Activated T-cell treated with anti-CD3 and anti-CD28 coated beads, Interleukin-2, amount 50 U/mL, for 4 hours (primary cell): ENCODE measurements at places on chromosomes 3 and 15.

DNA sequence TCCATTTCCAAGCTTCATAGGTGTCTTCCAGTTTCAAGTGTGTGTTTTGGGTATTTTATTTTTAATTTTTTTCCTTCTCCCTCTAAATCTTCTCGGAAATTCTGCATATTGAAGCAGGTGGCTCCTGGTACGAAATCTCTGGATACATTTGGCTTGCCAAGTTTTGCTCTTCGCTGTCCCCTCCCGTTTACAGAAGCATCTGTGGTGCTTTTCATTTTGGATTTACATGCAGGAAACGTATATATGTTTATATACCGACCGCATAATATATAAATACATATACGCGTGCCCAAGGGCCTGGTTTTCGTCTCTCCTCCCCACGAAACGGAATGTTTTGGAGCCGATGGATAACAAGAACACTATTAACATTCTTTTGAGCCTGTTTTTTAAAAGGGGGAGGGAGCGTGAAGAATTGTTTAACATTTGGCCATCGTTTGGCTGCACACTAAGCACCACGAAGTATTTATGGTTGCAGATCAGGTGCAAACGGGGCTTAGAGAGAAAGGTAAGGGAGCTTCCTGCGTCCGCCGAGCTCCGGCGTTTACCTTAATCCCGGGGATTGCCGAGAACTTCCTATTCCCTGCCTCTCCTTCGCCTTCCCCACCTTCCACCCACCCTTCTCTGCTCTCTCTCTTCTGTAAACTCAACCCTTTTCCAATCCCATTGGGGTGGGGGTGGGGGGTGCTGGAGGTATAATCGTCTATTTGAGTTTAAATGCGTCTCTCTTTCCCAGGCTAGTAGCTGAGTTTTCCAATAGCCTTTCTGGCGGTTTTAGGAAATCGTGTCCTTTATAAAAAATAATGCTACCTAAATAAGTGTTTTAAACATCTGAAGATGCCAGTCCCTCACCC, 1.1 kb upstream of the NLGN1 start:
- no peak for DNase-seq

GRCh38 chr3:99850608-99851007, 32.9 kb downstream of the CMSS1 start:
- no peak for DNase-seq

DNA sequence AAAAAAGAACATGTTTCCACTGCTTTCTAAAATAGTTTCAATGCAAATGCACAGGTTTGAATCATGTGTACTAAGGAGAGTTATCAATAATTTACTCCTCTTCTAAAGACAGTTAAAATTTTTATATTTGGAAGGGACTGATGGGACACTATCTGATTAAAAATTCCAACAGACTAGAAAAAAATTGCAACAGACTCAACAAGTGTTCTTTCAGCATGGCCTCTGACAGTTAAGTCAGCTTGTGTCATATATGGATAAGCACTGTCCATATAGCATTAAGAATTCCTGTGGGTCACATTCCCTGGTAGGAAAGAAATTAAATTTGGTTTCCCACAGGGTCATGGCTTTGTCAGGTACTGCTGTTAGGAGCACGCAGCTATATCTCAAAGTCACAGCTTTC, 96.8 kb downstream of the OSBPL10 start:
- no peak for DNase-seq

DNA sequence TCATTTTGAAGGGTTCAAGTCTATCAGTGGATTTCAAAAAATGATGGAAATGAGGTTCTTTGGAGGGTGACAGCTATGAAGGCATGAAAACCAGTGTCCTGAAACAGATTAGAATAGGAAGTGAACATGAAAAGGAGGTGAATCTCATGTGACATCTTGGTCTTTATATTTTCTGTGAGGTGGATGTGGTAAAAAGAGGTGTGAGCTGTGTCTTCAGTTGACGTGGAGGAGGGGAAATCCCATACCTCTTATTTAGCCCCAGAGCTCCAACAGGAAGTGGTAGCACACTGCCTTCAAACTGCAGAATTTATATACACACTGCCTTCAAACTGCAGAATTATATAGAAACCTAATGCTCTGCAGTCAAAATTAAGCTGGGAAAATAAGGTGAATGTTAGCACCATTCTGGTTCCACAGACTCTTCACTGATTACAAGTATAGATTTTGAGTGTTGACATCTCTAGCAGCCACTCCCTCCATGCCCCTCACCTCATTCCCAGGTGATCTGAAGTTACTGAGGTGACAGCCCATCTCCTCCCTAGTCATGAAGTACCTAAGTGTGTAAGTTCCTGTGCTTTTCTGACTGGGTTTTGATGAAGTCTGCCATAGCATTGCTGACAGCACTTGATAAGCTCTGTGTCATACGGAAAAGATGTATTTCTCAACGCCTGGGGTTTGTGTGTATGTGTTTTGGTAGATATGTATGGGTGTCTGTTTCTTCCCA, 2.7 kb downstream of the RAB8B start:
- DNase-seq, result peak; percentile 25

- DNase-seq, result no peak
Measured at GRCh38 chr15:69463182-69463756, 10.7 kb downstream of the RPLP1 start.

- DNase-seq, result no peak
Measured at GRCh38 chr3:153274561-153274960, 112.5 kb downstream of the RAP2B start.

GRCh38 chr3:25130724-25131520, 297.1 kb upstream of the RARB start:
- DNase-seq, result no peak

GRCh38 chr15:87628311-87628710, 628.2 kb downstream of the NTRK3 start:
- DNase-seq, result no peak

DNA sequence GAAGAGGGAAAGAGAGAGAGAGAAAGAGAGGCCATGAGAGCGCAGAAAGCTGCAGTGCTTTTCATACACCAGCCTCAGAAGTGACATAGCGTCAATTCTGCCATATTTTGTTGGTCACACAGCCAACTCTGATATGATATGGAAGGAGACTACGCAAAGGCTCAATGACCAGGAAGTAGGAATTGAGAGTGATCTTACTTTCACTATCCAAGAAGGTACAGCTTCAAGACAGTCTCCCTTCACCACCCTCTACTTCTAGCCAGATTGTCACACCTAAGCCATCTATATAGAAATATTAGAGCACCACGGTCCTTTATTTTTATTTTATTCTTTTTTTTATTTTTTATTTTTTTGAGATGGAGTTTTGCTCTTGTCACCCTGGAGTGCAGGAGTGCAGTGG, 21.1 kb downstream of the PARP15 start:
- DNase-seq, result no peak

DNA sequence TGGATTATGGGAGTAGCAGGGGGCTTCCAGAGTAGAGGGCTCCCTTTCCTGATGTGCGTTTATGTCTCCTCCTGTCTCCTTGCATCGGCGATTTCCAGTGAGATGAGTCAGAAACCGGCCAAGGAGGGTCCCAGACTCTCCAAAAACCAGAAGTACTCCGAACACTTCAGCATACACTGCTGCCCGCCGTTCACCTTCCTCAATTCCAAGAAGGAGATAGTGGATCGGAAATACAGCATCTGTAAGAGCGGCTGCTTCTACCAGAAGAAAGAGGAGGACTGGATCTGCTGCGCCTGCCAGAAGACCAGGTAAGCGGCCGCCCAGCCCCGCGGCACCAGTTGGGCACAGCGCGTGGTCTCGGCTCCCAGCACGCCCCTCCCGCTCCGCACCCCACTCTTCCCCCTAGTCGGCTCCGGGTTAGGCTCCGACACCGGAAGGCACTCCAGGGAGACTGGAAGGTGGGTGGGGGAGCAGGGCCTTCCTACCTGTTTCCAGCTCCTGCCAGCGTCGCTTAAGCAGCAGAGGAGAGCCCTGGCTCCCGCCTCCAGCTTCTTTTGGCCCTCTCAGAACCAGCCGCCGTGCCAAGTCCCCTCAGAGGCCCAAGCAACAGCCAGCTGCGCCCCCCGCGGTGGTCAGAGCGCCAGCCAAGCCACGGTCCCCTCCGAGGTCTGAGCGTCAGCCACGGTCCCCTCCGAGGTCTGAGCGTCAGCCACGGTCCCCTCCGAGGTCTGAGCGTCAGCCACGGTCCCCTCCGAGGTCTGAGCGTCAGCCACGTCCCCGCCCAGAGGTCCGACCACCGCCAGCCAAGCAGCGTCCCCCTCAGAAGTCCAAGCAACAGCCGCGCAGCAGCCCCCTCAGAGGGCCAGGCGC, 34.7 kb downstream of the MOBP start:
- no peak for DNase-seq

GRCh38 chr3:50193746-50194127, 2.3 kb downstream of the GNAT1 start:
- DNase-seq, result no peak

DNA sequence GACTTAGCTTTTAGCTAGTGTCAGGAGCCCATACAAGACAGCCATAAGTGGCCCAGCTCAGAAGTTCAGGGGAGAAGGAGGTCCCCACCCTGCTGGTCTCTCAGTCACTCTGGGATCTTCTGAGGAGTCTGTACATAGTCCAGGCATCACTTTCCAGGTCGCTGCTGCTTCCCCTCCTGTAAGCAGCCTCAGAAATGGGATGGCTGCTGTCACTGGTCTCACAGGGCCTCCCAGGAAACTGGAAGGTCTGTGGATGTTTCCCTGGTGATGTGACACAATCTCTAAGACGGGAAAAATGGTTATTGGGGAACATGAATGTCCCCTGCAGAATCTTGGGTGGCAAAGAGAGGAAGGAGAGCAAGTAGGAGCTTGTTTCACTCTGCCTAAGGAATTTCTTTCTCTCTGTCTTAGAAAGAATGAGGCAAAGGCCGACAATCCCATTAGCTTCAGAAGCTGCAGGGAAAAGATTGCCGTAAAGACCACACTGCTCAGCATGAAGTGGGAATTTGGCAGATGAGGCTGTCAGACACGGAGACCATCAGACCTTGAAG, 43.2 kb upstream of the TNFAIP8L3 start:
- DNase-seq, result no peak

- DNase-seq, result no peak
Measured at GRCh38 chr3:172309741-172310427, 138.4 kb downstream of the GHSR start.

- DNase-seq, result no peak
Measured at GRCh38 chr3:60216462-60217075, 1034.7 kb downstream of the FHIT start.

GRCh38 chr15:46039703-46040102, 404.9 kb downstream of the SQOR start:
- no peak for DNase-seq

DNA sequence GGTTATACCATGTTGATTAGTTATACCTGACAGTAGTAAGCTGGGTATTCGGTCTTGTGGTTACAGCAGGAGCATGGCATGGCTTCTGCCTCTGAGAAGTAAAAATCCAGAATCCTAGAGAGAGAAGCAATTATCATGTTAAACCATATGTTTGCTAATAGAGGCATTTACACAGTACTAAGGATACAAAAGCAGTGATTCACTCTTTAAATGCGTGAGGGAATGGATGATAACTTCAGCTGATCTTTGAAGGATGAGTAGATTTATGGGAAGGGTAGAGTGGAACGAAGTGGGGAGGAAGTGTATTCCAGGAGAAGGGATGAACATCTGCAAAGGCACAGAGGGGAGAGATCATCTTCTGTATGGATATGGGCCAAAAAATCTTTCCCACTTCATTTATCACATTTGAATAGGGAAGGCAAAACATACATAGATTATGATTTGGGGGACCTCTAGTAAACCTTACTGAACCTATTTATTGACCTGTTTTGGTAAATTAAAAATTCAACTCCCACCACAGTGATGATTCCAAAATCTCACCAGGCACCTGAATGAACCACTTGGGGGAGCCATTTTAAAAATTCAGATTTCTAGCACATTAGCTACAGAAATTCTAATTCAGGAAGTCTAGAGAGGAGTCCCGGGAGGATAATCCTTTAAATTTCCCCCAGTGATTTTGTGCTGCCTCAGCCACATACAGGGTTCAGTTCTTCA, 35.1 kb downstream of the IGSF10 start:
- no peak for DNase-seq

- DNase-seq, result no peak
Measured at GRCh38 chr3:194598771-194599557, 34.3 kb downstream of the TMEM44 start.

DNA sequence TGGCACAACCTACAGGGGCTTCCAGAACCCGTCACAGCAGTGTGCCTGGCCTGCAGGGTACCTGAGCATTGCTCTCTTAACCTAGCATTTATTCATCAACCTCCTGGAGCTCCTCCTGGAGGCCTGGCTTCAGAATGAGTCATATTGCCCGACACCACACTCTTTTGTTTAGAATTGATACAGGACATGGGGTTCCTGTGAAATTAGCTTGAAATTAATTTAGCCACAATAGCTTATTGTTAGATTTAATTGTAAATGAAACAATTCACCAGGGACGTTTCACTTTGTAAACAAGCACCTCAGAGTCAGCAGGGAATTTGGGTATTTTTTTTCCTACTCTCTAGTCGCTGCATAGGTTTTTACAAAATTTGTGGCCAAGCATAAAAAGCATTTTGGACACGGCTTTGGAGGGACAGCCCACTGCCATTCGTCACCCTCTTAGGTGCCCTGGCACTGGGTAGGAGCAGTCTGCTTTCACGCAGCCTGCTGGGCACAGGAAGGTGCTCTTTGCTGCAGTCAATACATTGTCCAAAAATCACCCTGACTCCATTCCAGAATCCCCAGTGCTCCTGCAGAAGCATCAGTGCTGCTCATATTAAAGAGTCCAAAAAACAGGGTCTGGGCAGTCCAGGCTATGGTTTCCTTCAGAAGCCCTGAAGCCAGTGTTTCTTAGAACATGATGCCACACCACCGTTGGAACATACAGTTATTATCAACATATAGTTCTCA, 60.8 kb upstream of the MEF2A start:
- no peak for DNase-seq

DNA sequence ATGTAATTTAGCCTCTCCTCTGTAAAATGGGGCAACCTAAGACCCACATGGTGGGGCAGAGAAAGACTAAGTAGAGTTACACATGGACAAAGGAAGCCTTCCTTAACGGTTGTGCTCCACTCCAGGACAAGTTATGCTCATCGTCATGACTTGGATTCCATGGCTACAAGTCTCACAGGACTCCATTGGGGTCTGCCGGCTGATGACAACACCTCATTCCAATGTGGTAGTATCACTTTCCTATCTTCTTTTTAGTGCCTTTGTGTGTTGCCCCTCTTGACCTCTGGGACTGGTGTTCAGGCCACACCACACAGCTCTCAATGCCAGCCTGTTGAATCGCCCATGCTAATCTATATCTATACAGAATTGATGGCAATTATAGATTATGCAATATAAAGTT, 181.3 kb upstream of the WNT5A start:
- DNase-seq, result no peak

GRCh38 chr3:42101481-42101880, 10.3 kb downstream of the TRAK1 start:
- DNase-seq, result no peak

- DNase-seq, result no peak
Measured at GRCh38 chr15:82830427-82831173, 21.2 kb downstream of the WHAMM start.

GRCh38 chr3:52433328-52433995, 11.4 kb downstream of the SEMA3G start:
- no peak for DNase-seq

GRCh38 chr3:13278783-13279531, 141.2 kb downstream of the NUP210 start:
- no peak for DNase-seq

GRCh38 chr3:20511863-20512505, 326.0 kb upstream of the SGO1 start:
- no peak for DNase-seq

- no peak for DNase-seq
Measured at GRCh38 chr15:91253605-91254004, 153.5 kb downstream of the SV2B start.
